Heart left ventricle (tissue), 16 donors: ENCODE measurements at places on chromosomes 2 and 18. TPM values are rescaled to one million over a fixed set of nuclear protein-coding genes. Genes with fewer than 3 reads are reported as not detected.

GREB1L gene
- 7.6 TPM for total RNA-seq

TXNL1 gene
- total RNA-seq, result 69.1 TPM

CD302 gene
- total RNA-seq, result 15.6 TPM

REG1B gene
- 0.88 TPM for total RNA-seq

ASAP2 gene
- 11.3 TPM for total RNA-seq

CYRIA gene
- 19.9 TPM for total RNA-seq

DNA sequence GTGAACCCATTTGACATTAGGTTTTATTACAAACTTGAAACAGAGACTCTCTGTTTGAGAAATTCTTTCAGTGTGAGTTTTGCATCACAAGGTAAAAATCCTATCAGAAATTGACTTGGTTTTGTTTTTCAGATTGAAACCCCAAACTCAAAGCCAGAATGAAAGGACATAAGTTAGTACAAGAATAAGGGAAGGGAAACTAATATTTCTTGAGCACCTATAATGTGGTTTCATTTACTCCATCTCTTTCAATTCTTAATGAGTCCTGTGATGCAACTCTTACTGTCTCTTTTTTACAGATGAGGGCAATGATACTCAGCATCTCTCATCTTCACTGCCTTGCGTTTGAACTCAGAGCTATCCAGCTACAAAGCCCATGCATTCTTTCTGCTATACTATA, 210.0 kb upstream of the SIX3 start:
- no peak for DNase-seq

- DNase-seq, result no peak
Measured at GRCh38 chr18:45651275-45651674, 36.0 kb downstream of the SLC14A2 start.

DNA sequence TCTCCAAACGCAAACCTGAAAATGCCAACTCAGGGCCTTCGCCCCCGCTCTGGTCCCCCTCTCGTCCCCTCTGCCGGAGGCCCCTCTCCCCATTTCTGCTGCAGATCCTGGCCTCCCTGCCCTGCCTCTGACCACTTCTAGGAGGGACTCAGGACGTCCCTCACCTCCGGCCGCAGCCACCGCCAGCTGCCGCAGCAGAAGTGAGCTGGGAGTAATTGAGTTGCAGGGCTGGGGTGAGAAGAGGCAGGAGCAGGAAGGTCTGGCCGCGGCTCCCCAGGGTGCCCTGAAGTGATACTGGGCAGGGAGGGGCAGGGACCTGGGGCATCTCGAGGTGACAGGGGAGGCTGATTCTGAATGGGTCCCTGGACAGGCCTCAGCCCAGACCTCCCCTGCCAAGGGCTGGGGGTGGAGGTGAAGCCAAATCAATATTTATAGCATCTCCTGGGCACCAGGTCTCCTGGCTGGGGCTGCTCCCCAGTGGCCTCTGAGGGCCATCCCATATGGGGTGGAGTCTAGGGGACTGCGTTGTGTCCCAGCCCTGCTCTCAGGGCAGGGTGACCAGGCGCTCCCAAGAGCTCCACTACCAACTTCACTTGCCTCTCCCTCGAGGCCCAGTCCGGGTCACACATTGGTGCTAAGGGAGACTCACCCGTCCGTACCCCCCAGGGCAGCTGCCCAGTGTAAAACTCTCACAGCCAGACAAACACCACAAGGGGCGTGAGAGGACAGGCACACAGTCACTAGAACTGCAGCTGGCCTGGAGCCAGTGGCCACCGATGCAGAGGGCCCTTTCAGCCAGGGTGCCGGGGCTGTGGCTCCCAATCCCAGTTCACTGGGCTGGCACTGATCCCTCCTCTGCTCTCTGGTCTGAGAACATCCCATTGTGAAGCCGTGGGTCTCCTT, 33.0 kb downstream of the KCNIP3 start:
- DNase-seq, result no peak

DNA sequence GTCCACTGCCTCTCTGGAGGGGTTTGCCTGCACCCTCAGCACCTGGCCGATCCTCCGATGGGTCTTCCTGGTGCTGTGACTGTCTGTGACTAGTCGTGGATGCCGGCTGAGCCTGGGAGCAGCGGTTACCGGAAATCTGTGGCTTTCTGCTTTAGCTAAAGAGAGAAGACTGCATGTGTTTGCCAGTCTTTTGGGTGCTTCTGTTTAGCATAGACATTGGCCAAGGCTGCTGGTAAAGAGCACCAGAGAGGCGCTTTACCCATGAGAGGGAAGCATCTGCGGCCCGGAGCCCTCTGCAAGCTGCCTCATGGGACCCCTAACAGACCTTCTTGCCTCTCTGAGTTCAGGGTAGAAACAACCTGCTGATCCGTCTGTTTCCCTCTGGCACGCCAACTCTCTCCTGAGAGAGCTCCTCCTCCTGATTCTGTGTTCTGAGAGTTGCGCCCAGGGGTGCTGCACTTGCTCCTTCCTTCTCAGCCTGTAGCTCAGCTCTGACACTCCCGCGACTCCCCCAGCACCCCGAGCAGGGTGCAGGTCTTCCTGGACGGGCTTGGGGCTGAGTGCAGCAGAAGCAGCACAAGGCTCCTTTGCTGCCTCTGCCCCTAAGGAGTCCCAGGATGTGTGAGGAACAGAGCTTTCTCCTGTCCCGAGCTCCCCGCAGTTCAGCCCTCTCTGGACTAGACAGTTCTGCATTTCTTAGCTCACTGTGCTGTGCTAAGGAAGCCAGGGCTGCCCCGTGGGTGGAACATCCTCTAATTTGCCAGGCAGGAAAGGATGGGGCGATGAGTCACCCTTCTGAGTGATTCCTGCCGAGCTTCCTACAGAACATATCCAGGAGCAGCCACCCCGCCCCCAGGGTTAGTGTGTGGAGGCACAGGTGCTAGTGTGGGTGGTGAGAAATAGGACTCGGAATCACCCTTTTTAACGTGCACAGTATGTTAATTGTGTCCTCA, 203.2 kb downstream of the SH3RF3 start:
- peak; percentile 67 for DNase-seq

- no peak for DNase-seq
Measured at GRCh38 chr2:60818272-60818671, 62.2 kb downstream of the PAPOLG start.

DNA sequence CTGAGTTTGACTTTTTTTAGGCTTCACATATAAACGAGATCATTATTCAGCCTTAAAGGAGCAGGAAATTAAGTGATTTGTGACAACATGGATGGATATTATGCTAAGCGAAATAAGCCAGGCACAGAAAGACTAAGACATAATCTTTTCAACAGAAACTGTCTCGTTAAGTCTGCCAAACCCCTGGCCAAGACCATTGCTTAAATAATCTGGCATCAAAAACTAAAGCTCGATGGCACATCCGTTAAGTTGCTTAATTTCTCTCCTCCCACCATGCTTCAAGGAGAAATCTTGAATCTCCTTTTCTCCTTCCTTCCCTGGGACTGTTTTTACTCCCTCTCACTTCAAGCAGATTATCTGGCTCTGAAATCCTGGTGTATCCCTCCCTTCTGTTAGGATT, 140.3 kb downstream of the GALNT14 start:
- DNase-seq, result no peak

DNA sequence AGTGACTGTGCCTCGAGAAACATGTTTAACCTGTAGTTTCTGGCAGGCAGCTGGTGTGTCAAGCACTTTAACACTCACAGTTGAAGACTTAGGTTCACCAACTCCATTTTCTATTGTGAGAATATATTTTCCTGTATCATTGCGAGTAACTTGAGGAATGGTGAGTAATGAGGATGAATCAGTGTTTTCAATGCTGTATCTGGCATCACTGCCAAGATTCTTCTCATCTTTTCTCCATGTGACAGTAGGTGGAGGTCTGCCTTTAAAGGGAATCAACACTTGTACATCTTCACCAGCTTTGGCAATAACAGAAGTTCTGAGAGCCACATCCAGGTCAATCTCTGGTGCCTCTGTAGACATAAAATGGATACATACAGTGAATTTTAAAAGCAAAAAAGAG, 72.8 kb downstream of the PLEKHA3 start:
- DNase-seq, result no peak

GRCh38 chr2:236677368-236677767, 107.7 kb downstream of the ACKR3 start:
- DNase-seq, result peak; percentile 20
